ENCODE measurements at places on chromosomes 1 and 21.

GRCh38 chr1:150567341-150567716, 12.1 kb downstream of the MCL1 start:
- DNase-seq = no peak

DNA sequence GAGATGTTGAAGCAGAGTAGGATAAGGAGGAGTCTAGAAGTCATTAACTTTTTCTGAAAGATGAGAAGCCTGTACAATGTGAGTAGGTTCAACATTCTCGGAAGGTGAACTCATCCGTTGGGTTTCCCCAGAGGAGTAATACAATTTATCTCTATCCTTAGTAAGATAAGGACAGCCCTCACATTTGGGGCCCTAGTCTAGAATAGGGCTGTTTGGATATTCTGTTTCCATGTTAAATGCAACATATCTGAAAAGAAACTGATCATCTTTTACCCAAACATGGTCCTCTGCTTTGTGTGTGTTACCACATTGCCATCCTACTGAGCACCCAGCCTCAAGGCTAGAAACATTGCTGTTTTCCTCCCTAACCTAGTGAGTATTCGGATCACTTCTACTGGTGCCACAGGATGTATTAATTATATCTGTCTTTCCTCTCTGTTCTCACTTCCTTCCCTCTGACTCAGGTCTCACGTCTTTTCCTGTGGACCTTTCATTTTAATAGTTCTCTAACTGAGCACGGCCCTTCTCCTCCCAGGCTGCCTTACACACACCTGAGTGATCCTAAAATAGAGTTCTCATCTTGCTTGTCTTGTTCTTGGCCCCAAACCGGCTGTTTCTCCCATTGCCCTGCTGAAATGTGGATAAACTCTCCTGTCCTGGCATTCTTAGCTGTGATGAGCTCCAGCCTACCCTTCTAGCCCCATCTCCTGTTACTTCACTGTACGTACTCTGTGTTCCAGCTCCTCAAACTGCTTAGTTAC, 91.7 kb downstream of the CDC14A start:
- DNase-seq = no peak

DNA sequence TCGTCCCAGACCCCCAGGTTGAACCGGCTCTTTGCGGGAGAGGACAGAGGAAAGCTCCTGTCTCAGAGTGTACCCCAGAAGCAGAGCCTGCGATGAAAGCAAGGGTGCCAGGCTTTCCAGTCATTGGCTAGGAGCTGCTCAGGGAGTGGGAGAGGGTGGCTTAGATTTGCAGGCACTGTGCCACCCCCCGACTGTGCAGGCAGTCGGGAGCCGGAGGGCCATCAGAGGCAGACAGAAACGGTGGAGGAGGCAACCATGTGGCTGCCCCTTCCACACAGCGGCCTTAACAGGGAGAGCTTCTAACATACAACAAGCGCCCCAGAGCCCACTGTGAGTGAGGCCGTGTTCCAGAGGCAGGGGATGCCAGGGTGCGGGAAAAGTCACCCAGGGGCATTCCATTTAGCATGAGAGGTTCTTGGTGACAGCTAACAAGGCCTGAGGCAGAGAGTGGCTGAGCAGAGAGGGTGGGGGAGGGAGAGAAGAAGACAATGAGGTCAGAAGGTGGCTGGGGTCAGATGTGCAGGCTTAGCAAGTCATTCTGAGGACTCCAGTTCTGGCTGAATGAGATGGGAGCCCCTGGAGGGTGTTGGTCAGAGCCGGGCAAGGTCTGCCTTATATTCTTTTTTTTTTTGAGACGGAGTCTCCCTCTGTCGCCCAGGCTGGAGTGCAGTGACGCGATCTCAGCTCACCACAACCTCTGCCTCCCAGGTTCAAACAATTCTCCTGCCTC, 9.5 kb upstream of the C1orf167 start:
- DNase-seq = no peak

- DNase-seq = no peak
These were observed 28.8 kb downstream of the MEF2D start for GRCh38 chr1:156471496-156472490.

GRCh38 chr21:14560555-14560954, 14.4 kb upstream of the SAMSN1 start:
- no peak for DNase-seq

DNA sequence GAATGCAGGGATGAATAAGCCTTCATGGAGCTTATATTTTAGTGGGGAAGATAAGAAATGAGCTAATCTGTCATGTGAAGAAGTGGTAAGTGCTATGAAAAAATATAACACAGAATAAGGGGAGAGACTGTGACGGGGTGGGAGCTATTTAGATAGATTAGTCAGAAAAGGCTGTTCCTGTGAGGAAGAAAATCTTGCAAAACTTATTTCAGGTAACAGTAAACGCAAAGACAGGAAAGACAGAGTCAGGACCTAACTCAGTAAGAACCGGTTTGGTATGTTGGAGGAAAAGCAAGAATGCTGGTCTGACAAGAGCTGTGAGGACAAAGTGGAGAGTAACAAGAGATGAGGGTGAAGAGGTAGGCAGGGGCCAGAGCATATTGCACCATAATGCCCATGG, 22.0 kb downstream of the GNAI3 start:
- no peak for DNase-seq

DNA sequence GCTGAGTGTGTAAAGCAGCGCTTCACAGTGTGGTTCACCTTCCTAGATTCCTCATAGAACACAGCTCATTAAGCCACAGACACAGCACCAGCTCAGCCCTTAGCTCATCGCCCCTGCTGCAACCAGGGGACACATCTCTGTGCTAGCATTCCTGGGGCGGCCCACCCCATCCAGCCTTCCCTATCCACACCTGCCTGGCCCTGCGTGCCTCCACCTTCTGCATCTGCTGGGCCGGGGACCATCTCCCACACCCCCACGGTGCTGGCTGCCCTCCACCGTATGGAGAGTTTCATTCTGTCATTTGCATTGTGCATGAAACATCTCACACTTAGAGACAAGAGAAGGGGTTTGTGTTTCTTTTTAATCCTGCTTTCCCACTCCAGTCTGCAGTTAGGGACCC, 35.8 kb upstream of the PRSS38 start:
- DNase-seq = no peak

- DNase-seq = no peak
These were observed 301.2 kb downstream of the DUSP10 start for GRCh38 chr1:221440658-221441057.

- DNase-seq = no peak
These were observed 305.6 kb downstream of the PAPPA2 start for GRCh38 chr1:176768532-176768931.

DNA sequence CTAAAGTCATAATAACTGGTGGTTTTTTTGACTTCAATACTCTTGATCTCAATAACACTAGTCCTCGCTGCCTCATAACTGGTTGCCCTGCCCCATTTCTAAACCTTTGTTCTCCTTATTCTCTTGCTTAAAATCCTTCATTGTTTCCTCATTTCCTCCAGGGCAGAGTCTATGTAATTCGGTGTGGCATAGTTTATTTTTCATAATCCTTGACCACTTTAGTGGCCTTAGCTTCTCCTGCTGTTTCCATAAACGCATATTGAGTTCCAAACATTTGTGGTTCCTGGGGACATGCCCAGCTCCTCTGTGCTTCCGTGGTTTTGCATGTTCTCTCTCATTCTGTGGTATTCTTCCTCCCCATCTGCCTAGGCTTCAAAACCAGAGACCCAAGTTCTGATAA, 19.0 kb upstream of the TLCD4 start:
- DNase-seq = no peak

- DNase-seq = no peak
These were observed 466.9 kb downstream of the PCP4 start for GRCh38 chr21:40334159-40334558.

GRCh38 chr1:234737967-234738314, 128.0 kb upstream of the IRF2BP2 start:
- DNase-seq = no peak

GRCh38 chr1:183711741-183712361, 58.7 kb upstream of the APOBEC4 start:
- no peak for DNase-seq

GRCh38 chr1:20487236-20487590, 1.2 kb upstream of the CAMK2N1 start:
- DNase-seq = no peak

GRCh38 chr1:202200112-202200548, 6.5 kb downstream of the LGR6 start:
- peak; percentile 75 for DNase-seq

GRCh38 chr1:17437580-17438317, 1.7 kb downstream of the RCC2 start:
- DNase-seq = peak; percentile 86

- no peak for DNase-seq
These were observed 114.6 kb downstream of the AKT3 start for GRCh38 chr1:243735457-243735856.

- no peak for DNase-seq
These were observed 32.8 kb downstream of the WNT9A start for GRCh38 chr1:227914801-227915563.

GRCh38 chr1:207933205-207933800, 22.4 kb upstream of the CD34 start:
- no peak for DNase-seq

GRCh38 chr1:171655746-171656116, 3.2 kb upstream of the MYOC start:
- no peak for DNase-seq

DNA sequence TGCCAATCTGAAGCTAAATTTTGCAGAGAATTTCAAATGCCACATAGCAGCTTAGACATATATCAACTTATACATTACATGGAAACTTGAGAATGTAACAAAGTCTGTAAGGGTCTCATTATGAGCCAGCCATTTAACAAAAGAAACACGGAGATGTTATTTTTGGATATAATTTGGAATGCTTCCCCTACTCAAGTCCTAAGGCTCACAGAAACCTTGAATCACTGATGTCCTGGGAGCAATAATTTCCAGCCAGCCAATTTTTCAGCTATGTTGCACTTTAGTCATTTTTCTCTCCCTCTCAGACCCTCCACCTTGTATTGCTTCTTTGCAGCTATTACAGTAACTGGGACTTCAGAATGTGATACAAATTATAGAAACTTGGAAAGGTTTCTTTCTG, 56.9 kb downstream of the EIF2B3 start:
- no peak for DNase-seq

DNA sequence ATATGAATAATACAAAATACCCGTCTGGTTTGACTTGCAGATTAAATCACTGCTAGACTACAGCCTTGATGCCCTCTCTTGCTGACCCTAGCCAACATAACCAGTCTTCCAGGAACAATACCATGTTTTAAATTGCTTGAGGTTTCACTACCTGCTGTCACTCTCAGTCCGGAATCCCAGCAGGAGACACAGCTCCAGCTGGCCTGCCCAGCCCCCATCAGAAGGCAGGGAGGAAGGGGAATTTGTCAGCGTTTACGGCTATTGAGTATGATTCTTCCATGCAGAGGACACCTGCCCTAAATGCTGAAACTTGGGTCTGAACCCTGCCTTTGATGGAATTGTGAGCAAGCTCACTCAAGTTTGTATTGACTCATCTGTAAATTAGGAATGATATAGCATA, 33.0 kb downstream of the ZNF496 start:
- DNase-seq = no peak

DNA sequence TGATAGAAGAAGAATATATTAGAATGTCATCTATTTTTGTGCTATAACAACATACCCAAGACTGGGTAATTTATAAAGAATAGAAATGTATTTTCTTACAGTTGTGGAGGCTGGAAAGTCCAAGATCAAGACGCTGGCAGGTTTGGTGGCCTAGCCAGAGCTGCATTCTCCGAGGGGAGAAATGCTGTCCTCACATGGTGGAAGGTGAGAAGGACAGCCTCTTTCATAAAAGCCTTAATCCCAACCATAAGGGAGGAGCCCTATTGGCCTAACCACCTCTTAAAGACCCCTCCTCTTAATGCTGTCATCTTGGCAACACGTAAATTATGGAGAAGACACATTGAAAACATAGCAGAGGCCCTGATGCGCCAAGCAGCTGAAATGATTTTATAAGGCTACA, 60.1 kb upstream of the KAZN start:
- DNase-seq = no peak

GRCh38 chr1:94998114-94998513, 71.2 kb upstream of the CNN3 start:
- no peak for DNase-seq

DNA sequence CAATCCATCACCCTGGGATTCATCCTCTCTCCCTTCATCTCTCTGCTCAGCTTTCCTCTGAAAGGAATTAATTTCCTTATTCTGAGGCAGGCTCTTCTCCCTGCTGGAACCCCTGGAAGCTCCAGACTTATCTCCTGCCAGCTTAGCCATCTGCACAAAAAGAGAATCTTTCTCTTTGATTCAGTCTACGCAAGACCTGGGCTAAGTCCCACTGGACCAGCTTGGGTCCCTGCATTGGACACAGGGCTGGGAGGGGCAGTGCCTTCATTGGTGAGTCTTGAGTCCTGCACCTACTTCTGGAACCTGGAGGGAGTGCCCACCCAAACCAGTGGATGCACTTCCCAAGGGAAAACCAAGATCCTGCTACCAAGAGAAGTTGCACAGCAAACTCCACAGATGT, 271.7 kb upstream of the CSF3R start:
- no peak for DNase-seq

GRCh38 chr1:115251856-115252255, 86.2 kb downstream of the NGF start:
- DNase-seq = peak; percentile 50

DNA sequence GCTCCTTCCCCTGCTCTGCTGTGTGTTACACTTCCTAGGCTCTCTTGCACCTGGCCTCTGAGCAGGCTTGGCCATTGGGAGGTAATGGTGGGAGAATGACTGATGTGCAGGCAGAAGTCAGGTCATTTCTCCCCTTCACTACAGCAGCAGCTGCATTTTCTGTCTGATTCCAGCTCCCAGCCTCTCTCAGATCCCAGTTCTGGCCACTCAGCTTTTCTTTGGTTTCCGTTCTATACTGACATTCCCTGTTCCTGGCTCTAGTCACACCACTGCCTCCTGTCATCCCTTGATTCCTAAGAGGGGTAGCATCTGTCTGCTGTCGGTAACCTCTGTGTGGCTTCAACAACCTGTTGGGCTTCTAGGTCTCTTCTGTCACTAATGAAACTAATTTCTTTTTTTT, 127.7 kb upstream of the HOOK1 start:
- no peak for DNase-seq

DNA sequence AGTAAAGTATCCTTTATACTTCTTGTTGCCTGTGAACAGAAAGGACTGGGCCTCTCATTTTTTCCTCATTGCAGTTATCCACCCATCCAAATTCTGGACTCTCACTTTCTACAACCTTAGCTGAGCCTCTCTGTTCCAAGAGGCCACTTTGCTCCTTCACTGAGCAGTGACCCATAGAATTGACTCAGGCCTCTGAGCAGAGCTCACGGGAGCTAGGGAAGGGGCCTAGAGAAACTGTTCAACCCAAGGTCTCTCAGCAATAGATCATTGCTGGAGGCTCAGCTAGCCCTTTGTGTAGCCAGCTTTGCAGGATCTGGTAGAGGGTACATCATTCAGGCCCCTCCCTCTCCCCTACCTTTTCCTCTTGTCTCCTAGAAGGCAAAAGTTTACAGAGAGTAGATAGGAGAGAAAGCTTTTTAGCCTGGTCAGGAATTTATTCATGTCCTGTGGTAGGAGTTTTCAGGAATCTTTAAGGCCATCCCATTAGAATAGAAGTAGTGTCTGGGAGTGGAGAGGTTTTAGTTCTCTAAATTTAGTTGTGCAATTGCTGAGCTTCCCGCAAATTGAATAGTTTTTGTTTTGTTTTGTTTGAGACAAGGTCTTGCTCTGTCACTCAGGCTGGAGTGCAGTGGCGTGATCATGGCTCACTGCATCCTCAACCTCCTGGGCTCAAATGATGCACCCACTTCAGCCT, 6.7 kb downstream of the INTS3 start:
- DNase-seq = no peak

GRCh38 chr1:233105225-233105624, 154.8 kb downstream of the NTPCR start:
- no peak for DNase-seq

GRCh38 chr21:25464275-25464674, 143.0 kb downstream of the MRPL39 start:
- DNase-seq = no peak

Measured in urothelium cell line (cell line).